ENCODE measurements at places on chromosomes 6 and 20. TPM values are rescaled to one million over a fixed set of nuclear protein-coding genes. Genes with fewer than 3 reads are reported as not detected.

GRCh38 chr6:81612136-81612535, 140.3 kb downstream of the TENT5A start:
- DNase-seq: no peak
- no peaks in the 10 kb centered on the region for H3K27me3 ChIP-seq
- H3K4me3 ChIP-seq: no peak overlapping the region
- no peaks in the 10 kb centered on the region for H3K36me3 ChIP-seq

Gene SMLR1
- not detected for total RNA-seq

Gene BTN2A1
- 15.8 TPM for total RNA-seq

DNA sequence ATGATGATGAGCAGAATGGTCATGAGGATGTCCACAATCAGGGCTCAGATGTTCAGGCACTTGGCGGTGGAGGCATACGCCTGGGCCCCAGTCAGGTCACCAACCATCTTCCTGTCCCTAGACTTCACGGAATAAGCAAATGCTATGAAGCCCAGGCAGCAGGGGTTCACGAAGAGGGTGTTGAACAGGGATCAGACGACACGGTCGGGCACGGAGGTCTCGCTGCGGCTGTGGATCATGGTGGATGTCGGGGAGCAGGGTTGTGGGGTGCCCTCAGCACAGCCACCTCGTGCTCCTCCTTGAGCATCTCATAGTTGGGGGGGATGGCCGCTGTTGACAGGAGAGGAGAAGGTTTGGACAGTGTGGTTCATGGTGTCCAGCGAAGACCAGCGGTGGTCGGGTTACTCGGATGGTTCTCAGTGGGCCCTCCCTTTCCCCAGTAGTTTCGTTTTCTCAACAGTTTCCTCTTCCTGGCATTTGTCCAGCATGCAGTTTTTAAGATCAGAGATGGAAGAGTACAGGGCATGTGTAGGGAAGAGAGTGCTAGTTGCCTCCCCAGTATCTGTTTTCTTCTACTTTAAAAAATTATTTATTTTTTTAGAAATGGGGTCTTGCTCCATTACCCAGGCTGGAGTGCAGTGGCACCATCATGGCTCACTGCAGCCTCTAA, 20.3 kb upstream of the SPDEF start:
- no peaks in the 10 kb centered on the region for H3K4me1 ChIP-seq
- no peak for DNase-seq
- no peak overlapping the region for H3K4me3 ChIP-seq

DNA sequence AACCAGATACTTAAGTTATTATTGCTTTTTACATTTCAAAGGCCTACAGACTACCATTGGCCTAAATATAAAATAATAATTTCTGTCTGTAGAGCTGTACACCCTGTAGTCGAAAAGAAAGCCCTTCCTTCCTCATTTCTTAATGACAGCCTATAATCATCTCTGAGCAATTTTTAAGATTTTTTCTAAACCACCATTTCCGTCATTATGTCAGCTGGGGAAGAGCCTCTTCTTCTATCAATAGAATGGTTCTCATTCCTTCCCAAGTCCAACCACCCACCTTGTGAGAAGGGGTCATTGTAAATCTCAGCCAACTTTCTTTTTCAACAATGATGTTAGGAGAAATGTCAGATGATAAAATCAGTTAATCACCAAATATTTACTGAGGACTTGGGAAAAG, 91.8 kb downstream of the PLEKHG1 start:
- H3K27ac ChIP-seq: no peak overlapping the region
- no peaks in the 10 kb centered on the region for H3K27me3 ChIP-seq
- no peak overlapping the region for H3K4me3 ChIP-seq

Gene ARG1
- total RNA-seq: 150 TPM

- H3K36me3 ChIP-seq: no peaks in the 10 kb centered on the region
- no peak overlapping the region for H3K27ac ChIP-seq
- no peaks in the 10 kb centered on the region for H3K27me3 ChIP-seq
- no peak for DNase-seq
- H3K4me3 ChIP-seq: no peak overlapping the region
Observed at GRCh38 chr6:7119272-7119801, 11.6 kb downstream of the RREB1 start.

DNA sequence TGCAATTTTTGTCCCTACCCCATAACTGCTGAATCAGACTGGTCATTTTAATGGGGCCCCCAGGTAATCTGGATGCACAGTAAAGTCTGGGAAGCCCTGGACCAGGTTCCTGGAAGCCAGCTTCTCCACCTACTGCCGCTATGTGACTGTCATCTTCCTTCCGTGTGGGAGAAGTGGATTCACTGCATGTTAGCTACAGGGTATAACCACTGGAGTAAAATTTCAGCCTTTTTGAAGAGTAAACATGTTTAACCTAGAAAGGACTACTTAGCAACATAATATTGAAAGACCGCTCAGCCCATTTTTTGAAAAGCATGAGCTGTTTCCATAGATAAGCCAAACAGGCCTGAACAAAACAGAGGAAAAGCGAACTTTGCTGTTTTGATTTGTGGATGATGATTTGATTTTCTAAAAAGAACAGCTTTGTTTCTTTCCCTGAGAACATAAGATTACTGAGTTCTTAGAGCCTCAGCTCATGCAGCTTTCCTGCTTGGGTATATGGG, 208.1 kb downstream of the PLCB4 start:
- no peaks in the 10 kb centered on the region for H3K36me3 ChIP-seq
- no peak overlapping the region for H3K27ac ChIP-seq
- no peaks in the 10 kb centered on the region for H3K4me1 ChIP-seq
- no peak for DNase-seq

GRCh38 chr20:59611286-59611685, 6.9 kb downstream of the PHACTR3 start:
- no peaks in the 10 kb centered on the region for H3K36me3 ChIP-seq
- H3K4me1 ChIP-seq: no peaks in the 10 kb centered on the region
- no peak for DNase-seq
- peaks cover 53% of the 10 kb centered on the region for H3K27me3 ChIP-seq
- H3K4me3 ChIP-seq: no peak overlapping the region

DNA sequence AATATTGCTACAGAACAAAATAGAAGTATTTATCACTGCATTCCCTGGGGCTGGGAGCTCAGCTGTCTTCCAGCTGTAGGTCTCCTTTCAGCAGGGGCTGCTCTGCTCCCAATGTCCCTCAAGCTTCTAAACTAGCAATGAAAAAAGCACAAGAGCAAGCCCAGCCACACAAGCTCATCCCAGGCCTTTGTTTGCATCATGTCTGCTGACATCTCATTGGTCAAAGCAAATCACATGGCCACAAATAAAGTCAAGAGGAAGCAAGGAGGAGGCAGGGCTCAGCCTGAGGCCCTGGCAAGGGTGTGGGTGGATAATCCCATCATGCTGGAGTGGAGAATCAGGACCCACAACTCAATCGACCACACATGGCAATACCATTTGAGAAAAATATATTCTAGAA, 2.2 kb upstream of the BFSP1 start:
- DNase-seq: no peak
- H3K4me3 ChIP-seq: no peak overlapping the region
- H3K4me1 ChIP-seq: peaks cover 30% of the 10 kb centered on the region
- no peaks in the 10 kb centered on the region for H3K36me3 ChIP-seq
- H3K27ac ChIP-seq: no peak overlapping the region

Gene TINAG
- total RNA-seq: not detected

Gene FOXF2
- total RNA-seq: 0.25 TPM

Gene PAK5
- total RNA-seq: not detected

- peaks cover 13% of the 10 kb centered on the region for H3K4me1 ChIP-seq
- no peak for DNase-seq
- no peak overlapping the region for H3K27ac ChIP-seq
- no peak overlapping the region for H3K4me3 ChIP-seq
- peaks cover 11% of the 10 kb centered on the region for H3K36me3 ChIP-seq
- no peaks in the 10 kb centered on the region for H3K27me3 ChIP-seq
Observed at GRCh38 chr6:158071121-158072082, 89.7 kb downstream of the SYNJ2 start.

DNA sequence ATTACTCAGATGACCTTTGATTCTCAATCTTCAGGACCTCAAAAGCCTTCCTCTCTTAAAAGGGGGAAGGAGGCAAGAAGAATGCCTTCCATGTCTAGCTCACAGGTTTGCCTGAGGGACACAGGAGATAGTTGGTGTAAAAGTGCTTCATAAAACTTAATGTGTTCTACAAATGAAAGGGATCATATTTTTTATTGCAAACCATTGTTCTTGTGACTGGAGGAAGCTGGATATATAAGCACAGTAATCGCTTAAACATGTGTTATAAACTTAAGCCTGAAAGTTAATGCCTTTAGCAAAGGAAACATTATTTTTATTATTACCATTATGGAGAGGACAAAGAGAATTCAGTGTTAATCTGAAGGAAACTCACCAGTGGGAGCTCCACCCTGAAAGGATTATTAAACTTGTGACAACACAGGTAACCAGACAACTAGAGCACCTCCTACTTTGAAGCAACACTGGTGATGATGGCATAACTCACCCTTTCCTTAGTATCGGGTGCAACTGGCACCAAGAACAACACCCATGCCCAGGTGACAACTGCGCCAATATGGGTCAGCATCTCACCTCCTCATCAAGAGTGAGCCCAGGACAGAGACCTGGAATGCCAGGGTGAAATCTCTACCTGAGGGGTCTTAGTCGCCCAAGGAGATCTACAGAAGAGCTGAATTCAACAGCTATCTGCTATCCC, 288.7 kb upstream of the PRDM1 start:
- peak overlapping the region; percentile 75 for H3K27ac ChIP-seq
- no peak overlapping the region for H3K4me3 ChIP-seq
- DNase-seq: no peak
- peaks cover 42% of the 10 kb centered on the region for H3K4me1 ChIP-seq

Gene CRIP3
- total RNA-seq: 2.6 TPM

- H3K4me3 ChIP-seq: no peak overlapping the region
- H3K36me3 ChIP-seq: no peaks in the 10 kb centered on the region
- no peaks in the 10 kb centered on the region for H3K27me3 ChIP-seq
- peak overlapping the region; percentile 47 for H3K27ac ChIP-seq
Observed at GRCh38 chr6:116405652-116406356, 35.1 kb downstream of the DSE start.

Gene UTRN
- 85.0 TPM for total RNA-seq

Gene ADGRG6
- 147 TPM for total RNA-seq

- peaks cover 11% of the 10 kb centered on the region for H3K4me1 ChIP-seq
Observed at GRCh38 chr6:7532821-7533220, 8.7 kb upstream of the DSP start.

Measured in suprapubic skin (tissue), 4 donors.